ENCODE measurements at places on chromosomes 1 and 21.
A peak's percentile ranks its signal among the peaks of the same experiment; 100 is the strongest.

DNA sequence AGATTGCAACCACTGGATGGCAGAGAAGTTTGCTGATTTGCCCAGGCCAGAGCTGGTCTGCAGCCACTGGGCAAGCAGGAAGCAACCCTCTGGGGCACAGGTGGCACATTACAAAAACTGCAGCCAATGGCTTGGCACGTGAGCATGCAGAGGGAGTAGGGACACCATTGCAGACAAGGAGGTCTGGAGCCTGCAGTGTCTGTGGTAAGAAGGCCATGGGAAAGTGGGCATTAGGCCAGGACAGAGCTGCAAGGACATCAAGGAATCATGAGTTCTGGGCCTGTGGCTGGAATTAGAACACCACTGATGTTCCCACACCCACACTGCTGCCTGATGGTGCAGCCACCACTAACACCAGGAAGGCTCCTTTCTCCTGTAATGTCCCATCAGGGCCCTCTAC, 113.0 kb downstream of the TSEN15 start:
- DNase-seq, result no peak

GRCh38 chr1:38992412-38993111, 1.5 kb downstream of the AKIRIN1 start:
- no peak for DNase-seq

DNA sequence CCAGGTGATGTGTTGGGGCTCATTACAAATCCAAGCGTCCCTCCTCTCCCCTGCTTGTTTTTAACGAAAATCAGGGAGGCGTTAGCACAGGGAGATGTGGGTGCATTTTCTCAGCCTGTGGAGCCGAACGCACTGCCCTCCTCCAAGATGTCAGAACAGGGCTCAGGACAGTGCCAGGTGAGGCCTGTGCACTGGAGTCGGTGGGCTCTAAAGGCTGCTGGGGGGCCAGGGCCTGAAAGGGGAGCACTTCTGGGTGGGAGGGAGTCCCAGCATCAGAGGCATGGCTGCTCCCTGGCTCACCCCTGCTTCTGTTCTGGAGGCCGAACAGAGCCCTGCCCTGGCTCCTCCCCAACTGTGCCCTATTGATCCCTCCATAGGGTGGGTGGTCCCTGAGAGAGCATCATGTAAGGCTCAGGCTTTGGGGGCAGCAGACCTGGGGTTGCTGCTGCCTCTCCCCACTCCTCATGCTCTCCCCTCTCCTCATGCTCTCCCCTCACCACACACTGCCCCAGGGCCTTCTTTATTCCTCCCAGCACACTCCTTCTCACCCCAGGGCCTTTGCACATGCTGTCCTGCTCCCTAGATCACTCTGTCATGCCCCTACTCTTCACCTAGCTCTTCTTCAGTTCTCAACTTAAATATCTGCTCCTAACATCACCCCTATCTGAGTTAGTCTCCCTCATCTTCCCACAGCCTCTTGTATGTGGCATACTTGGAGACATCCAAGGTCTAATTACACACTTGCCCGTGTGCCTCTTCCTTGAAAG, 725.2 kb downstream of the PTPRU start:
- no peak for DNase-seq

DNA sequence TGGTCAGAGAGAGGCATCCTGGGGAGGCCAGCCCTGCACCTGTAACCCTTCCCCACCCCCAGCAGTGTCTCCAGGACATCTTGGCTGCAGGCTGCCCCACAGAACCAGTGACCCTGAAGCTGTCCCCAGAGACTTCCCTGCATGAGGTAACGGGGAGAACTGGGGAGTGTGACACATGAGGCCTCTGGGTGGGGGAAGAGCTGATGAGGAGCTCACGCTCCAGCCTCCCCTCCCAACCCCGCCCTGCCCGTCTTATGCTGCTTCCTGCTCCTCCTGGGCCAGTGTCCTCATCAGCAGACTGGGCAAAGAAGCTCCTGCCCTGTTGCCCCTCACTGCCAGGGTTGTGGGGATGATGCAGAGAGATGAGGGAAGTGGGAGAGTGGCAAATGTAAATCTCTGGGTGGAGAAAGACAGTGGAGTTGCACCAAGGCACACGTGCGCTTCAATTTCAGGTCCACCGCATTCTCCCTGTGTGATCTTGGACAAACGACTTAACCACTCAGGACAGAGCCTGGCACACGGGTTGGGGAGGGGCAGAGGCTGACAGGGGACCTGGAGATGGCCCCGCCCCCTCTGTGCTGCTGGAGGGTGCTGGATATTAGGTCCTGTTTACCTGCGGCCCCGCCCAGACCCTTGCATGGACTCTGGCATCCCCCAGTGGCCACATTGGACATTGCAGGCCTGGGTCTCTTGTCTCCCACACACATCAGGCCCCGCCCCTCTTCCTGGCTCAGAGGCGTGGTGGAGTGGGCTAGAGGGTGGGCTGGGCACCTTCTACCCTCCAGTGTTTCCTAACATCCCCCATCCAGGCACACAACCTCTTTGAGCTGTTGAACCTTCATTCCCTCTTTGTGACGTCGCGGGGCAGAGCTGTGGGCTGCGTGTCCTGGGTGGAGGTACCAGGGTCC, 12.3 kb downstream of the CLCNKB start:
- peak; percentile 94 for DNase-seq

DNA sequence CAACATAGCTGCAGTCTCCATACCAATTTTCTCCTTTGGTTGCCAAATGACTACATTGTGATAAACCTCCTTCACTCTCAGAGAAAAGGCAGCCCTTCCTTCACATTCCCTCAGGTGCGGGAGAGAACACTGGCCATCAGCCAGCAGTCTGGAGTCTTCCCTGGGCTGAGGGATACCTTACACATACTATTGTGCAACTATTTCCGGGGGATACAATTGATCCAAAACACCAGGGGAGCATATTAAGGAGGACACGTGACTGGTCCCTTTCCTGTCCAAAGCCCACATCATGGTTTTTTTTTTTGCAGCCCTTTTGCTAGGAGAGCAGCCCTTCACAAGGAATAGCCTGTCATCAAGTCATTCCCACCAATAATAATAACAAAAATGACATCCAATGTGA, 172.1 kb upstream of the ZRANB2 start:
- DNase-seq, result no peak

GRCh38 chr1:205248793-205249601, 21.3 kb downstream of the TMCC2 start:
- no peak for DNase-seq

DNA sequence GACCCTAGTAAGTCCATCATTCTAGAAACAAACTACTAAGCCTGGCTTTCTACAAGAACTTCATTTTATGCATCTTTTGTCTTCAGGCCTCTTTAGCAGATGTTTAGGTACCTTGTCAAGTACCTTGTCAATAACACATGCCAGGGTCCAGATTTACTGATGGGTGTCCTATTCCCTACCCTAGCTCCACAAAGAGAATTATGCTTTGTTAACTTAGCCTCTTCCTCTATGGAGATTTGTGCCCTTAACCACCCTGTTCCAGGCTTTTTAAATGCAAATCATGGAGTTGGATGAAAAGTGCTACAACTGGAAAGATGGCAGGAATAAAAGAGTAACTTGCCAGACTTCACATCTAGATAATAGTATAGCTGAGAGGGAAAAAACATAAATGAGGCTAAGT, 42.7 kb downstream of the SPATA46 start:
- no peak for DNase-seq

Data from activated effector memory CD4-positive, alpha-beta T cell treated with anti-CD3 and anti-CD28 coated beads, Interleukin-2, amount 50 U/mL, for 16 hours (primary cell).